ENCODE measurements at places on chromosomes 4 and X.

DNA sequence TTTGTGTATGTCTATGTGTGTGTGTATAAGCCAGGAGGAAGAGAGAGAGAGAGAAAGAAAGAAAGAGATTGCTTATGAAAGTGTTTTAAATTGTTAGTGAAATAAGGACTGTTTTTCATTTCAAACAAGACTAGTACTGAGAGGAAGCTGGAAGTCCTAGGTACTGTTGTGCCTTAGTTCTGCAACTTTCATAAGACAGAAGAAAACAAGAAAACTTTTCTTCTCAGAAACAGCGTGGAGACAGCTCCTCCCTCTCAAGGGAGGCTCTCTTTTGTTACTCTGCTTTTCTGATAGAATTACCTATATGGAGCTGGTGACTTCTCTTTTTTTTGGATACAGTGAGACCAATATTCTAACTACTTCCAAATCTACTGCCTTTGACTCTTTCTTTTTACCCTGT is 62.5 kb downstream of the BANK1 start:
- DNase-seq = no peak

- DNase-seq = no peak
These were observed 15.1 kb downstream of the C4orf36 start for GRCh38 chr4:86876894-86877685.

- DNase-seq = peak; percentile 42
These were observed 20.4 kb downstream of the BMP2K start for GRCh38 chr4:78796526-78796925.

DNA sequence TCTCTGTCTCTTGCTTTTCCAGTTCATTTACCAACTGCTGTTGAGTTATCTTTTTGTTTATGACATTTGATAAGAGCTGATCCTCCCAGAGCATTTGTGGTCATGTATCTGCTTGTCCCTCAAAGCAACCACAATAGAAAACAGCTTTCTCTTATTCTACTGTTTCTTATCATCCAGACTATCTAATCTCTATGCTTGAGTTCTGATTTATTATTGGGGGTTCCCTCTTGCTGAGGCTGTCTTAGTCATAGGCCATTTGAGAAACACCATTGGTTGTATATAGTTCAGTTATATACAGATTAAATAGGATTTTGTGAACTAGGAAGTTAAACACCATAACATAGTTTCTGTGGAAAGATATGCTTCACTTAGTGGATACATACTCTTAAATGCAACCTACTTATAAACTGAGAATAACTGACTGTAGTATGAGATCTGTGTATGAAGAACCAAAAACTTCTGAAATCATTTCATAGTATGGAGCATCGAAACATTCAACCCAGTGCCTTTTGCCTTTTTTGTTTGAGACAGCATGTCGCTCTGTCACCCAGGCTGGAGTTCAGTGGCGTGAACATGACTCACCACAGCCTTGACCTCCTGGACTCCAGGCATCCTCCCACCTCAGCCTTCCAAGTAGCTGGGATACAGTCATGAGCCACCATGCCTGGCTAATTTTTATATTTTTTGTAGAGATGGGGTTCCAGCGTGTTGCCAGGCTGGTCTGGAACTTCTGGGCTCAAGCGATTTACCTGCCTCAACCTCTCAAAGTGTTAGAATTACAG is 75.8 kb downstream of the STIM2 start:
- peak; percentile 66 for DNase-seq

DNA sequence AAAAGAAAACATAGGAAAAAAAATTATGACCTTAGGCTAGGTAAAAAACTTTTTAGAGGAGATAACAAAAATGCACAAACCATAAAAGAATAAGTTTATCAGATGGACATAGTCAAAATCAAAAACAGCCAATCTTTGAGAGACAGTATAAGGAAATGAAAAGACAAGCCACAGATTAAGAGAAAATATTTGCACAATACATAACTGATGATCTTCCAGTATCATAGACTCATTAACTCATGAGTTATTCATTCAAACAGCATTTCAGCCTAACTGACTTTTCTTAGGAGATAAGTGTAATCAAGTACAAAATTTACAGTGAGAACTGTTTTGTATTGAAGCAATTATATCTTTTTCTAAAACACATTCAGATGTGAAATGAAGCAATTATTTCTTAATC is 183.8 kb downstream of the FBXO8 start:
- DNase-seq = no peak

DNA sequence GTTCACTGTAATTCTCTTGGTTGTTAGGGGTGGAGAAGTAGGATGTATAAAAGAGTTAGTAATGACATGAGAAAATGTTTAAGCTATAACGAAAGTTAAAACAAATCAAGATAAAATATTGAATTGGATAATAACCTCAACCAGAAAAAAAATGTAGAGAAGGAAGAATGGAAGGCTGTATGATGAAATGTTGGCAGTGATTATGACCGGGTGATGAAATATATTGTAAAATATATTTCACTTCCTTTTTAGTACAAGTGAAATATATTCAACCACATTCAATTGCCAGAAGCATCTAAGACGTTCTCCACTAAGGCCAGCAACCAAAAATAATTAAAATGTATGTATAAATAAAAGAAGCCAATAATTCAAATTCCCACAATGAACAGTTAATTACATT is 309.3 kb upstream of the FGF13 start:
- peak; percentile 2 for DNase-seq

DNA sequence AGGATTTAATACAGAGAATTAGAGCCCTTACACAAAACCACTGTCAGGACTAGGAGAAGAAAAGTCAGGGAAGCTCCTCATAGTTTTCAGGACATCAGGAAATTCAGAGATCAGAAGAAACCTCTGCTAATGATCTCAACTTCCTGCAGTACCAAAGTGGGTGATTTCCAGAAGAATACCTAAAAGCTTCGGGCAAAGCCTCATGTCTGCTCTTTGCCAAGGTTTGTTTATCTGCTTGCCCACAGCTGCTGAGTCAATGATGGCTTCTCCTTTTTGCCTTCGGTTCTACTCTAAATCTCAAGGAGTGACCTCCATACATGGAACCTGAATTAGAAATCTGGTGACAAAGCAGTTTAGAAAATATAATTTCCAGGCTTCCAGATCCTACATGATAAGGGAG is 68.4 kb downstream of the USP38 start:
- no peak for DNase-seq

GRCh38 chr4:8759987-8760386 is 111.7 kb downstream of the HMX1 start:
- DNase-seq = no peak

GRCh38 chrX:49199906-49200771 is at the start of gene SYP:
Gene SYP, minus strand, starts transcription at chrX:49200193. Its CDS starts 7 bp downstream, at chrX:49200186.
- DNase-seq = peak; percentile 87

- peak; percentile 1 for DNase-seq
These were observed 258.1 kb upstream of the AGTR2 start for GRCh38 chrX:115912372-115912897.

- DNase-seq = no peak
These were observed 17.8 kb downstream of the SSR4 start for GRCh38 chrX:153812220-153812619.

DNA sequence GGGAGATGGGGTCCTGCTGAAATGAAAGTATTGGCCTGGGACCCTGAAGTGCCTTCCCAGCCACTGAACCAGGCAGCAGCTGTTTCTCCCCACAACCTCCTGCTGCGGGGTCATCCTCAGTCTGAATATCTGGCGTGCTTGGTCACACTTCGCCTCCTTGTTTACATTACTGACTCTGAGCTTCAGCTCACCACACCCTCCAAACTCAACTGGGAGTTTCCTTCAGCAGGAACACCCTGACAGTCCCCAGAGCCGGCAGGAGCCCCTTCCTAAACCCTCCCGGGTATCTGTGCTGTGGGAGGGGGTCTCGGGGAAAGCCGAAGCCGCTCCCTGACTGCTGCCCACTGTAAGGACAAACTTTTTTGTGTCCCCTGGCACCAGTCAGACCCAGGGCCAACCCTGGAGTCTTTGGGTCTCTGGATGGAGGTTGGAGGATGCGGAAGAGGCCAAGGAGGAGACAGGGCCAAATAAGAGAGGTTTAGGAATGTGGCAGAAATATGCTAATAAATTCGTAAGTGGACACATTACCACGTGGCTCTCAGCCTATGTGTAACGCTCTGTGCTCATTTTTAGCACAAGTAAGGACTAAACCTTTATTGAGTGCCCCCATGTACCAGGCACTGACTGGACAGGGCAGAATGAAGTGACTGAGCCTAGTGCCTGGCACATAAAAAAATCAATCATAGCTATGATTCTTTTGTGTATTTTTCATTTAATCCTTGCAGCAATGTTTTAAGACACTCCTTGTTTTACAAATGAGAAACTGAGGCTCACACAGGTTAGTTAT is 20.7 kb downstream of the FHDC1 start:
- no peak for DNase-seq

GRCh38 chr4:168731706-168732414 is 235.0 kb downstream of the PALLD start:
- peak; percentile 11 for DNase-seq

DNA sequence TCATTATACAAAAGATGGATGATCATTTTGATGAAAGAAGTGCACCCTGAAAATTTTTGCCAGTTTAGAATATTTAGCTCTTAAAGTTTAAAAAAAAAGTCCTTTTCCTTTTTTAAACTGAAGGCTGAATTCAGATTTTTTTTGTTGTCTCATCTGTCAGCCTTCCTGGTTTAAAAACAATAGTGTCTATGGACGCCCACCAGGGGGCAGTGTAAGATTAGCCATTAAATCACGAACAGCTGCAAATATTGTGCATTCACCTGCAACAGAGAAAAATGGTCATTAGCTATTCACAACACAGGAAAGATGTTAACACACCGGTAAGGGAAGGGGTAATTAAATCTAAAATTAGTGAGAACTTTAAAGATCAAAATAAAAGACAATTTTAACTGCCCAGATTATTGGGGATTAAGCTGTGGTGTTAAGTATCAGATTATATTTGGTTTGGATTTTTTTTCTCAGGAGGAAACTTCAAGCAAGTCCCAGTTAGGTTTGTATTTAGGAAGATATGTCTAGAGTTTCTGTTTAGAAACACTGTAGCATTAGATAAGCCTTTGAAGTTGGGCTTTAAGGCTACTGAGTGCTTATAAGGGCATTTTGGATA is 4.4 kb upstream of the CXorf38 start:
- peak; percentile 85 for DNase-seq

GRCh38 chr4:39631700-39632079 is 7.0 kb downstream of the SMIM14 start:
- DNase-seq = no peak

- DNase-seq = peak; percentile 3
These were observed 10.1 kb downstream of the GDPD2 start for GRCh38 chrX:70432936-70433847.

GRCh38 chrX:149908308-149908707 is 21.1 kb upstream of the HSFX4 start:
- DNase-seq = no peak

DNA sequence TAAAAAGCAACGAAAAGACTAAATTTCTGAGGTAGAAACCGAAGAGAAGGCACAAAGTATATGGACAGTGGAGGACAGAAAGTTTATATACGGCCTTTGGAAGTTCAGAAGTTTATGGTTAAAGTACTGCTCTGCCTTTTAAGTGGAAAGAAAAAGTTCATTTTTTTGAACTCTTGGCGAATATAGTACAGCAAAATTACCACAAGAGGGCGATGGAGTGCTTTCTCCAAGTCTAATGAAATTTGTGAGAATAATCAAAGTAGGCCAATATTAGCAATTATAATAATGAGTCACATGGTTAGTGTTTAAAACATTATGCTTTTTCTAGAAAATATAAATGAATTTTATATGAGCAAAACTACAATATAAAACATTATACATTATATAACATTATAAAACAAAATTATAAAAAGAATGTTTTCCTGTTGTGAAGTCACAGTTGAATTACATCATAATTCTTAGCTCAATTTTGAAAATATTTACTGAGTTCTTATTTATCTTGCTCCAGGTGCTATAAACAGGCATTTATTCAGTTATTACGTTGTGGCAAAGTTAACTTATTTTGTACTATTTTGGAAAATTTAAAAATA is 136.2 kb upstream of the BMPR1B start:
- DNase-seq = peak; percentile 86

- DNase-seq = no peak
These were observed 17.2 kb downstream of the ATRX start for GRCh38 chrX:77768787-77769186.

- DNase-seq = peak; percentile 8
These were observed 179.7 kb downstream of the STIM2 start for GRCh38 chr4:27040356-27040755.

- DNase-seq = peak; percentile 82
These were observed 63.7 kb downstream of the ADAMTS3 start for GRCh38 chr4:72505314-72505744.

- DNase-seq = peak; percentile 69
These were observed at the start of gene SPP1 for GRCh38 chr4:87975466-87975865. Gene SPP1, plus strand, starts transcription at chr4:87975714. Its CDS starts 1,182 bp downstream, at chr4:87976896.

DNA sequence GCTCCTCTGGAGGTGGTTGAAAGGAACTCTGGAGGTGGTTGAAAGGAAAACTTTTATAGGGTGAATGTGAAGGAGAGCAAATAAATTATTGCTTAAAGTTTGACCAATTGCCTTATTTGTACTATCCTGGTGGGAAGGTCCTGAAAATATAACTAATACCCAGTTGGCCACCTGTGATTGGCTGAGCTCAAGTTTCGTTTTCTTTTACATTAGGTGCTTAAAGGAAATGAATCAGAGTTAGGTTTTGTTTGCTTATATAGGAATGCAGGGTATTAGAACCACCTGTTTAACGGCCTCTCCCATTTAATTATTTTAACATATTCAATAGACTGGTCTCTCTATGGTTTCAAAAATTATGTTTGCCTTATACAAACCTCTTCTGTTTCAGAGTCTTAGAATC is 497.6 kb downstream of the PRR32 start:
- no peak for DNase-seq

- DNase-seq = no peak
These were observed 13.6 kb upstream of the TBC1D14 start for GRCh38 chr4:6896035-6896434.

- DNase-seq = peak; percentile 28
These were observed 145.4 kb downstream of the EMCN start for GRCh38 chr4:100372432-100372831.

GRCh38 chr4:162681212-162681611 is 485.5 kb downstream of the NAF1 start:
- no peak for DNase-seq

DNA sequence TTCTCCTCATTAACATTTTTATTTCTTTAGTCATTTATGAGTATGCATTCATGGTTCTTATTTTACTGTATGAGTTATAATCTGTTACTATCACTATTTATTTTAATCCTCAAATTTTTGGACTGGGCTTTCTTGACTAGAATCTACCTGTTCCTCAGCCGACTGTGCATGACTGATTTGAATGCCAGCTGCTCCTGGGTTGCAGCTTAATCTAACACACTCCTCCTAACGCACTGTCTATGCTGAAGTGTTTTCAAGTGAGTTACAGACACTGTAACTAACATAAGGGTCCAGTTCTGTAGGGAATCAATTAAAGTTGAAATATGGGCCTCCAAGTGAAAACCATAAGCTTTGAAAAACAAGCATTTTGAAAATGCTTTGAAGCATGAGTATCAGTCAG is 137.4 kb upstream of the ARSJ start:
- no peak for DNase-seq

DNA sequence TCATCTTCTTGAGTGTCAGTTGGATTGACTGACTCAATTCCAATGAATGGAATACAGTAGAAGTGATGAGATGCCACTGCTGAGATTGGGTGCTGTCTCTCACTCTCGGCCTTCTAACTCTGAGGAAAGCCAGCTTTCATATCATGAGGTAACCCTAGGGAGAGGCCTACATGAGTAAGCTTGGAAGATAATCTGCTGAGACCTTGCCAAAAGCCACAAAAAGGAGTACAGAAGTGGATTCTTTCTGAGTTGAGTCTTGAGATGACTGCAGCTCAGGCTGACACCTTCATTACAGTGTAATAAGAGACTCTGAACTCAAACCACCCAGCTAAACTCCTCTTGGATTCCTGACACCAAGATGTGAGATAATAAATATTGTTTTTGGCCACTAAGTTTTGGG is 537.4 kb upstream of the MAGEB18 start:
- no peak for DNase-seq

Measured in hematopoietic multipotent progenitor cell treated with erythropoietin and hydrocortisone succinate and interleukin-3 and kit ligand, for 6 days (in vitro differentiated cells).